Stimulated activated CD4-positive, alpha-beta T cell treated with anti-CD3 and anti-CD28 coated beads, Interleukin-12 subunit alpha, Interleukin-12 subunit beta, amount 100 ng/mL, for 48 hours (primary cell): ENCODE measurements at places on chromosomes 1 and 21.

DNA sequence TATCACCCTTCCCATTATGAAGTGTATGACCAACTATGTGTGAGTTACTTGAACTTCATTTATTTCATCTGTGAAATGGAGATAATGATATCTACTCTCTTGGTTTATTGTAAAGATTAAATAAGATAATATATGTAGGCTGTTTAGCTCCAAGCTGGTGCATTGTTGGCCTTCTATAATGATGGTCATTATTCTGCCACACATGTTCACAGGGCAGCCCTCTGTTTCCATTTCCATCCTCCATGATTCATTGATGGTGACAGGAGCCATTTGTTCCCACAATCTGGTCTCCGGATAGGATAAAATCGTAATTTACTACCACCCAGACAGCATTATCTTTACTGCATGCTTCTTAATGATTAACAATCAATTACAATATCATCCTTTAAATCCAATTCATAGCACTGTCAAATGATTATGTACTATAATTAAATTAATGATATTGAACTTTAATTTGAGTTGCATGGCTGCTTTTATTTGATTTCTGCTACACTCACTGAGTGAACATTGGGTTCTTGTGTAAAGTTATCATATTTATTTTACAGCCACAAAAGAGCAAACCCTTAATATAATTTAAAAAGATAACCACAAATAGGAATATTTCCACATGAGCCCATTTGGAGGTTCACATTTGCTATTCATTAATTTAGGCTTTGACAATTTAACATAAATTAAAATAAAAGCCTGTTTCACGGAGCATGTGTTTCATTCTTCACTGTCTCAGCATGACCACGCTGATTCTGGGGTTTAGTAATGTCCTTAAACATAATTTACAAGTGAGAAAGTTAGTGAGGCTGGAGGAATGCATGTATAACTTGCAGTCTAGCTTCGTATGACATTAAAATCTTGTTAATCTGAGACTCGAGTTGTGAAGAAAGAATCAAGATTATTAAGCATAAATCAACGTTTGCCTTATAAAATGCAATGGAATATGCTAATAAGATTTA, 596.4 kb upstream of the ZRANB2 start:
- no peak for DNase-seq

- no peak for DNase-seq
These were observed 64.9 kb downstream of the TMEM53 start for GRCh38 chr1:44609412-44609767.

- no peak for DNase-seq
These were observed 381 bp downstream of the TXNIP start for GRCh38 chr1:145995964-145996432.

- no peak for DNase-seq
These were observed 211.7 kb upstream of the TMEM51 start for GRCh38 chr1:14941864-14942263.

DNA sequence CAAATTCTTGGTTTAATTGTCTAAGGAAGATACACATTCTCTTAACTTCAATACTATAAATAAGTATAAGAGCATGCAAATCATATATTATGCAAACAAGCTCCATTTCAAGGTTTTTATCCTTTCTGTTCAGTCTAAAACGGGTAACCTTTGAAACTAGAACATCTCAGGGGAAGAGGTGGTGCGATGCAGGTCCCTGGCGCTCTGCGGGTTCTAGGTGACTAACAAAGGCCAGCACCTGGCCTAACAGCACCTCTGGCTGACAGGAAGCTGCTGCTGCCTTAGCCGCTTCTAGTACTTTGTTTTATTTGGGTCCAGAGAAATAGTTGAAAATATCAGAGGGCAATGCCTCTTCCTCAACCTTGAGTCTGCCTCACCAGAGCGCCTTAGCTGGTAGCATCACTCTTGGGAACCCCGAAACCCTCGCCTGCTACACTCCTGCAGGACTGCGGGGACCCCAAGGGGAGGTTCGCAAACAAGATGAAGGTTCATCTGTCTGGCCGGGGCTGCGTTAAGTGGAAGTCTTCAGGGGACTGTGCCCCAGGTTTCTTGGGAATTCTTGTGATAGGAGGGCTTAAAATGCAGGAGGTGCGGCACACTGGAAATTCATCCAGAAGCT, 45.5 kb downstream of the PRDM15 start:
- DNase-seq: no peak

GRCh38 chr1:818618-819291, 105.0 kb upstream of the SAMD11 start:
- DNase-seq: no peak

GRCh38 chr1:161313554-161314200, 504 bp upstream of the SDHC start:
- no peak for DNase-seq

DNA sequence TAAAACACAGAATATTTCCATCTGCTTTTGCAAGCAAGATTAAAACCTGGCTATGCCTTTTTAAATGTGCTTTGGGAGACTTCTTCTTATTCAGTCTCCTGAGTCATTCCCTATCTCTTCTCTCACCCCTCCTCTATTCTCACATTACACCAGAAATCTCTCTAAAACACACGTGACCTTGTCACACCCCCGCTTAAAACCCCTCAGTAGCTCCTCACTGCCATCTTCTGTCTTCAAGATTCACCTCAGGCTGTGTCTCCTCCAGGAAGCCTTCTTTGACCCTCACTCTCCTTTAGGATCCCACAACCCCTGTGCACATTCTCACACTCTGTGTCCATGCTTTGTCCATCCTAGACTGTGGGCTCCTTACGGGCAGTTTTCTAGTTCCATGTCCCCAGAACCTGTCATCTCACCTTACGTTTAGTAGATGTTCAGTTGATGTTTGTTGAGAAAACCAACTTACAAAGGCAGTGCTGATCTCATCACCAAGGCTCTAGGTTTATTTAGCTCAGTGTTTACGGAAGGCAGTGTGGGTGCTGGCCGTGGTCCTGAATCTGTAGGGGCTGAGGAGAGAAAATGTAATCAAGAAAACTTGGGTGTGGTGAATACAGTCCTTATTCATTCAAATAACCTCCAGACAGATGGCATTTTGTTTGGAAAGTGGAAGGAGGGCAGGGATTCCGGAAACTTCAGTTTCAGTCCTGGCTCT, 143.5 kb downstream of the DMRTA2 start:
- no peak for DNase-seq

- no peak for DNase-seq
These were observed 10.3 kb upstream of the PODN start for GRCh38 chr1:53051676-53052075.

- DNase-seq: no peak
These were observed 8.1 kb upstream of the OR6K3 start for GRCh38 chr1:158728510-158729225.

DNA sequence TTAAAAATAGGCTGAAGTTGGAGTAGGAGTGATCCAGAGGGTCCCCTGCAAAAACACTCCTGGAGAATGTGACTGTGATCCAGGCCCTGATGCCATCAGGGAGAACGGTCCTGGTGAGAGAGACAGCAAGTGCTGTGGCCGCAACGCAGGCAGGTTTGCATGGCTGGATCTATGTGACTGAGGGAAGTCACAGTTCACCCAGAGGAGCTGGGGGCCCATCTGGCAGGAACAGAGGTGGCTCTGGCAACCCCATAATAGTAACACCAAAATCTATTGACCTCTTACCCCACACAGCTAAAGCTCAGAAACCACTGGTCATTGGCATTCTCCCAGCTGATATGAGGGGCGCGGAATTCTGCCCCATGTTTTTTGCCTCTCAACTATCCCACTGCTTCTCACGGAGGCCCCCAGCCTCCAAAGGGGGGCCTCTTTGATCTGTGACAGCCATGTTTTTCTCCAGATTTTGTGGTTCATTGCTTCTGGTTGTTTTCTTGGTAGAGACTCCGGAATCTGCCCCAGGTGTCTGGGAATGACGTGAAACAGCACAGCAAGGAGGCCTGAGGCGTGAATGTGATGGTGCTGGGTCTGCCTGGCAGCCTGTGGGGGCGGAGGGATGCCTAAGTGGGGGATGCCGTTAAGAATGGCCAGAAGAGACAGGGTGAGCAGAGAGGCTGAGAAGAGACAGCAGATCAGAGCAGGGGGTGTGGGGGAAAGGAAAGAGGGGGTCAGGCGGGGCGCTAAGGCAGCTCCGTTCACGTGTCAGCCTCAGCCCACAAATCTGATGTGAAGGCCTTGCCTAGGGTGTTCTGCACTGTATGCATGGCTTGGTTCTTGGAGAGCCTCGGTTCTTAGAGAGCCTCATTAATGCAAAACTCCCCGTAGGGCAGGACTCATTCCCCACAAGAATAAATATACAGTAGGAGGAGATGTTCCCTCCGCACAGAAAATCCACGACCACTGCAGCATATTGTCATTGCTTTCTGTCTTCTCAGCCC, 23.5 kb downstream of the CASP9 start:
- DNase-seq: no peak

DNA sequence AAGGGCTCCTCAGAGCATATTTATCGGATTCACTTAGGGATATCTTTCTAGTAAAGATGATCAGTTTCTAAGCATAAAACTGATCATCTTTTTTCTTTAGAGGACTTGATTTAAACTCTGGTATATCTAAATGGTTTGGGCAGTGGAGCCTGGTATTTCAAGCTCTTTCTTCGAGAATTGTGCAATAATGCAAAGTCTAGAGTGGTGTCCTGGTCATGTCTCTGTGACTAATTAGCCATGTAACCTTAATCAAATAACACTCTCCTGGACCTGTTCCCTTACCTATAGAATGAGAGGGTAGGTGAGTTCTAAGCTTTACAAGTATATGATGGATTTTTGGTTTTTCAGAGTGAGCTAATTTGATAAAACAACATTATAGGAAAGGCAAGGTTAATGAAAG, 225.2 kb downstream of the RPS6KC1 start:
- no peak for DNase-seq

DNA sequence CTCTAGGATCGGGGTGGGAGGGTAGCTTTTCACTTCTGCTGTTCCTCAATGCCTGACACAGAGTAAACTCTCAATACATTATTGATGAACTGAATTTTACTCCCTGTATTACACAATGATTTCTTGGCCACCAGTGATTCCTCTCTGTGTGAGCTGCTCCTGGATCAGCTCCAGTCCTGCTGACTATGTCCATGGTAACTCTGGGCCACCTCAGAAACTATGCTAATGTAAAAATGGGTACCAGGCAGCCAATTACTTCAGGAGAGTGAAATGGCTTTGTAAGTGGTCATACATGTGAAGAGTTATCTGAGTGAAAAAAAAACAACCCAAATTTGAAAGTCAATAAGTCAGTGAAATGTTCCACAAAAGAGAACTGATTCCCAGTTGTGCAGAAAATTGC, 311.0 kb downstream of the KCNH1 start:
- DNase-seq: no peak

- no peak for DNase-seq
These were observed 5.0 kb upstream of the ACOT11 start for GRCh38 chr1:54542962-54543539.

GRCh38 chr1:214557952-214558735, 6.7 kb upstream of the PTPN14 start:
- no peak for DNase-seq

- DNase-seq: no peak
These were observed 162.4 kb downstream of the PGBD5 start for GRCh38 chr1:230263568-230264195.

DNA sequence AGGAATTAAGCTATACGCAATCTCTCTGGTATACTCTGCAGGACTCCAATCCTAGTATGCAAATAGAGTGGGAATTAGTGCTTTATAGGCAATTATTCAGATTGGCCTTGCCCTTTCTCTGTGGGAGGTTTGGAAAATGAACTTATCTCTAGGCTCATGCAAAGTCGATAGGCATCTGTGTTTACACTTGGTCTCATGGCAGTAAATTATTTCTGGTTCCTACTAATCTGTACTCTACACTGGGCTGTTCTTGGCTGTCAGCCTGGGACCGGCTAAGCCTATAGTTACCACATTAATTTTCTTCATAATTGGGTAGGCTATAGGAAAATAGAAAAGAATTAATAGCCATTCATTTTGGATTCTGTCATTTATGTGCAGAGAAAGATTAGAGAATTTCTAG, 544.6 kb downstream of the AMY1C start:
- no peak for DNase-seq

DNA sequence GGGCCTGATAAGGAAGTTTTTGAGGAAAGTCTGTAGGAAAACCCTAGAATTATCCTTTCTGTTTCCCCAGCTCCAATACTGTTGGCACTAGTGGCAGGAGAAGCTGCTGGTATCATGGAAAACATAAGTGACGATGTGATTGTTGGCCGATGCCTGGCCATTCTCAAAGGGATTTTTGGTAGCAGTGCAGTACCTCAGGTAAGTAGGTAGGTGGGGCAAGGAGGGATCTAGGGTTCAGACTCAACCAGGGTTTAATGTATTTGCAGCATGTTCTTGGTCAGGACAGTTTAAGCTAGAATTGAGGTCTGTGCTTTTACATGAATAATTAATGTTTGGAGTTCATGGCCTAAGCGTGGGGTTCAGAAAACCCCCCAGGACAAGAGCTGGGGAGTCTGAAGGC, 62.1 kb downstream of the KDM1A start:
- no peak for DNase-seq

GRCh38 chr1:201346337-201346939, 31.0 kb downstream of the TNNT2 start:
- DNase-seq: no peak

DNA sequence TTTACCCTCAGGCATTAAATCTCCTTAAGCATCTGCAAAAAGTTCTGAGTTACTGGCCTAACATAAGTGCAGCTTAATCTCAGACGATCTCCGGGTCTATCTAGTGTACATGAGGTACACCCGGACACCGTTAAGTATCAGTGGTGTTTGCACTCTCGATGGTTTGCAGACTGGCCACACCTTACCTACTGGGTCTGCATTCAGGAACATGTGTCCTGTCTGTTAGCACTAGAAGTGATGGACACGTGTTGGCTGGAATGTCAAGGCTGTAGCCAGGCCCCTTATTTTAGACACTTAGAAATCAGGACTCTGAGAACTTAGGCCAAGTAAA, 783 bp upstream of the AGL start:
- peak; percentile 0 for DNase-seq

GRCh38 chr1:89723863-89724262, 90.9 kb downstream of the LRRC8C start:
- no peak for DNase-seq

DNA sequence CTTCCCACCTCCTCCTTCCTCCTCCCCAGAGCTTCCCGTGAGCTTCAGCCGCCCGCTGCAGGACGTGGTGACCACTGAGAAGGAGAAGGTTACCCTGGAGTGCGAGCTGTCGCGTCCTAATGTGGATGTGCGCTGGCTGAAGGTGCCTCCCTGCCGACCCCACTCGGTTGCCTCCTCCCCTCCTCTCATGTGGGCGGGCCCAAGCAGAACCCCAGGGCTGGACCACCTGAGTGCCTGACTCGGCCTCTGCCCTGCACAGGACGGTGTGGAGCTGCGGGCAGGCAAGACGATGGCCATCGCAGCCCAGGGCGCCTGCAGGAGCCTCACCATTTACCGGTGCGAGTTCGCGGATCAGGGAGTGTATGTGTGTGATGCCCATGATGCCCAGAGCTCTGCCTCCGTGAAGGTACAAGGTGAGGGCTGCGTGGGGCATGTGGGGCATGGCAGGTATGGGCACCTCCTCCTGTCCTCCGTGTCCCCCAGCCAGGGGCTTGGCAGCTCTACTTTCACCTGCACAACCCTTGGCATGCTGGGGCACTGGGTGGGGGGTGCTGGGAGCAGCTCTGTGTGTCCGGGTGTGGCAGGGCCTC, 69.2 kb downstream of the OBSCN start:
- DNase-seq: no peak
